ENCODE measurements at places on chromosomes 3 and 15.
A peak's percentile ranks its signal among the peaks of the same experiment; 100 is the strongest.

DNA sequence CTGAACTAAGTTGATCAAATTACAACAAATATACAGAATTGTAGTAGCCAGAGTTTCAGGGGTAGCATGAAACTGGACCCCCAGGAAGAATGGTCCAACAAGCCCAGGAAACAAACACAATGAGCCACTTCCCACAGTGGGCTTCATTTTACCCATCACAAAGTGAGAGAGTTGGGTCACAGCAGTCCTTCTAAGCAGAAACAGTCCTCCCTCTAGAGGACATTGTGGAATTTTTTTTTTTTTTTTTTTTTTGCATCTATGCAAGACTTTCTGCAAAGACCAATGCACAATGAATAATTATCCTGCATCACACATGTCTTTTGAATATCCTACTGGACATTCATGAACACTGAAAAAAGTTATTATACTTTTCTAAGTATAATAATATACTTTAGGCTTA is 73.8 kb upstream of the ATP13A5 start:
- DNase-seq, result no peak

GRCh38 chr3:172118019-172118418 is 78.6 kb downstream of the FNDC3B start:
- DNase-seq, result no peak

GRCh38 chr3:172048599-172048998 is 9.2 kb downstream of the FNDC3B start:
- DNase-seq, result no peak

- DNase-seq, result no peak
Measured at GRCh38 chr15:99348412-99348811, 97.1 kb downstream of the LRRC28 start.

DNA sequence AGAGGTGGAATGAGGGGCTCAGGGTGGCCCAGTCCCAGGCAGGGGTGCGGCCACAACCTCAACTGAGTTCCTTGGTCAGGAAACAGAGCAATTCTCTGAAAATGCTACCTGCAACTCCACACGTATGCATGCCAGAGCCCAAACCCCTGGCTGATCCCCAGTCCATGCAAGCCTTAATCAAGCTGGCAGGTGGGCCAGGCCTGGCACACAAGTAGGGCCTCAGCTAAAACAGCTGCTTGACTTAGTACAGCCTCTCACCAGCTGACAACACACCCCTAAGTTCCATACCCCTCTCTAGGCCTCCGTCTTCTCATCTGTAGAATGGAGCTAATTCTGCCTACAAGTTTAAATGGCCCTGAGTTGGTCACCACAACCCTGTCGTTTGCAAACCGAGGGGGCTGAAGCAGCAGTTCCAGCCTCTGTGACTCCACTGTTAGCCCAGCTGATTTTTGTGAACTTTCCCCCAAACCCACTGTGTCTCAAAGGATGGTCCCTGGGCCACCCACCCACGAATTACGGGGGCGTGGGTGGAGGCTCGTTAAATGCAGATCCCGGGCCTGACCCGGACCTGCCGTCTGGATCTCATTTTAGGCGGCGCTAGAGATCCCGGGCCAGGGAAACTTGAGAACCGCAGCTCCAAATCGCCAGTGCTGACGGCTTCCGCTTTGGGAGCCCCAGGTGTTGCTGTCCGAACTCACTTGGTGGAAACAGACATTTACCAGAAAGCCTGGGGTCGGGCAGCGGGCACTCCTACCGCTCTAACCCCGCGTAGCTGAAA is 927 bp downstream of the CHDH start:
- DNase-seq, result peak; percentile 71

- DNase-seq, result peak; percentile 85
Measured at GRCh38 chr3:14410503-14411165, 8.2 kb downstream of the SLC6A6 start.

GRCh38 chr3:131543714-131544113 is 40.9 kb upstream of the MRPL3 start:
- peak; percentile 46 for DNase-seq

- DNase-seq, result no peak
Measured at GRCh38 chr3:193983846-193984818, 151.8 kb upstream of the HES1 start.

GRCh38 chr15:46778876-46779275 is 938.4 kb upstream of the SEMA6D start:
- DNase-seq, result no peak

Measured in AG08396 (cell line).